ENCODE measurements at places on chromosomes 5 and 9.

GRCh38 chr9:129400001-129400970 is 220.6 kb downstream of the C9orf50 start:
- no peak for DNase-seq

DNA sequence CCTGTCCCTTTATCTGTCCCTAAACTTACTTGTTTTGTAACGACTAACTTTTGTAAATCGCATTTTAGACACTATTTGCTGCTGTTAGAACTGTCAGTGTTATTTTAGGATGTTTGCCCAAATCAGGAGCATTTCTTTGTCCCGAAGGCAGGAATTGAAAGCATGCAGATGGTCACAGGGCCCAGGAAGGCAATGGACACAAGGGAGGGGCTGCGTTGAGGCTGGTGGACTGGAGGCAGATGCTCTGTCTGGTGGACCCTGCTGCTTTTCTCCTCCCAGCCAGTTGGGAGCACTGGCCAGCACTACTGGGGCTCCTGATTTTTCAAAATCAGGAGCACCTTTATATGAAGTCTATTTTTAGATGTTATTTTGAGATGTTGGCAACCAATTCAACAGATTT is 31.7 kb downstream of the DOCK2 start:
- peak; percentile 22 for DNase-seq

DNA sequence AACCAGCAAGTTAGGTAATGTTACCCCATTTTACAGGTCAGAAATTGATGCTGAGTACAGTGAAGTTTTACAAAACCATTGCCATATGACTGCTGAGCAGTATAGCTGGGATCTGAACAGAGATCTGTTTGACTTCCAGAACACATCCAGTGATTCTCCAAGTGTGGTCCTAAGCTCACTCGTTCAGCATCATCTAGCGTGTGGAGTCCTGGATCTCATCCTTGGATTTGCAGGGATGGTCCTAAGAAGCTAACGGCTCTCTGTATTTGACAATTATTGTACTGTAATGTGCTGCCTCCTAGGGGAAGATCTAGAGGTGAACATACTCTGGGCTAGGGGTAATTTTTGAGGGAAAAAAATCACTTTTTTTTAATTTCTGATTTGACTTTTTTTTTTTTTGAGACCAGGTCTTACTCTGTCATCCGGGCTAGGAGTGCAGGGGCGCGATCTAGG is 1.4 kb downstream of the SLC26A2 start:
- DNase-seq = peak; percentile 41

DNA sequence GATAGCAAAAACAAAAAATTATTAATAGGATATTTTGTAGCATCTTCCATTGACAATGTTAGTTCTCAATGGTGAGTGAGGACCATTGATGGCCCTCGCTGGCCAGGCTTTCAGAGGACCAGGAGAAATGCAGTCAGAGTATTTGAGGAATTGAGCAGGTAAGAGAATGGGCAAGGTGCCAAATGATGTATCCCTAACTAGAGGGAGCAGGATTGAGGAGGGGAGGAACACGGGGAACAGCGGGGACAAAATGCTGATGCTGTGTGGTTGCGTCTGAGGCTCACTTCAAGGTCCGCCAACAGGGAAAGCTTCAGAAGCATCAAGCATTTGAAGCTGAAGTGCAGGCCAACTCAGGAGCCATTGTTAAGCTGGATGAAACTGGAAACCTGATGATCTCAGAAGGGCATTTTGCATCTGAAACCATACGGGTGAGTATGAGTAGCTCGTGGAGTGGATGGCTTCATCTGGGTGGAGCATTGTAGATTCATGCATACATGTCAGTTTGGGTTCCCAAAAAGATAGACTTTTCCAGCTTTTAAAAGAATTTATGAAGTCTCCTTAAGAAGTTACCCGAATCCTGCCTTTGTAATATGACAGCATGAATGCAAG is 16.2 kb downstream of the SPTAN1 start:
- no peak for DNase-seq

- DNase-seq = no peak
Observed at GRCh38 chr5:84411832-84412605, 27.3 kb upstream of the EDIL3 start.

GRCh38 chr5:62314213-62314830 is 8.3 kb downstream of the KIF2A start:
- DNase-seq = no peak

DNA sequence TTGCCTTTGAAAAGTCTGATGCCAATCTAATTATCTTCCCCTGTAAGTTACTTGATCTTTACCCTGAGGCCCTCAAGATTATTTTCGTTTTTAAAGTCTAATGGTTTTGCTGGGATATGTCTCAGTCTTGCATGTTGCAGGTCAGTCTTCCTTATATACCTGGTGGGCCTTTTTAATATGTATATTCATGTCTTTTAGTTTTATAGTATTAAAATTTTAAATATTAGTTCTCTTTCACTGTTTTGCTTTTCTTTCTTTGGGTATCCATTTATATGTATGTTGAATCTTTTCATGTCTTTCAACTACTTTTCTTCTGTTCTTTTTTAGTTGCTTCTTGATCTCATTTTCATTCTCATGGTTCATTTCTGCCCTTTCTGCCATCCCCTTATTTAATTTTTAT is 68.9 kb downstream of the HSD17B4 start:
- no peak for DNase-seq

- no peak for DNase-seq
Observed at GRCh38 chr9:101326501-101326900, 58.3 kb downstream of the BAAT start.

DNA sequence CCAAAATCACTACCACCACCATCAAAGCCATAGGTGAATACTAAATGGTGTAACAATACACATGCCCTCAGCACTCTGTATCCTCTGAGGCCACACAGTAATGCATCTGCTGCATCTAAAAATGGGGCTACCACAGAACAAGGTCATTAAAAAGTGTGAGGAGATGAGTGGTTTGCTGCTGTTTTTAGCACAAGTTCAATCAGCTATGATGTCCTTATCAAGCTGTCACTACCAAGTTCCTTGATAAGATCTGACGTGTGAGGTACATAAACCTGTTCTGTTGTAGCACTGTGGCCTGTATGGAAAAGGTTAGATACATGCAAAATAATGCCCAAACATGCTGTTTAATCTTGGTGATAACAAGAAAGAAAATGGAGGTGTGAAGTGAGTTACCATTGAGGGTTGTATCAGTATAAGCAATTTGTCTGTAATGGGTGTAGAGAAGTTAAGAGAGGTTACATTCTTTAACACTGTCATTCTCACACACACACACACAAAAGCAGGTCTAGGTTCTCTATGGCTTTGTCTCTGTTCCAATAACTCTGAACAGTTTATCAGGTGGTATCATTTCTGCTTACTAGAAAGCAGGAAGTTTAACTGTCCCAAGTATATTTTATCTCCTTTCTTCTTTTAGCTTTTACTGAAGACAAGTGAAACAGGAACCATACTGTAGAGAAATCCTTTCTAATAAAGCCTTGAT is 252.9 kb downstream of the CWC27 start:
- no peak for DNase-seq

- no peak for DNase-seq
Observed at GRCh38 chr5:172046593-172046992, 40.2 kb upstream of the FBXW11 start.

- no peak for DNase-seq
Observed at GRCh38 chr5:109992264-109992915, 302.7 kb downstream of the MAN2A1 start.

DNA sequence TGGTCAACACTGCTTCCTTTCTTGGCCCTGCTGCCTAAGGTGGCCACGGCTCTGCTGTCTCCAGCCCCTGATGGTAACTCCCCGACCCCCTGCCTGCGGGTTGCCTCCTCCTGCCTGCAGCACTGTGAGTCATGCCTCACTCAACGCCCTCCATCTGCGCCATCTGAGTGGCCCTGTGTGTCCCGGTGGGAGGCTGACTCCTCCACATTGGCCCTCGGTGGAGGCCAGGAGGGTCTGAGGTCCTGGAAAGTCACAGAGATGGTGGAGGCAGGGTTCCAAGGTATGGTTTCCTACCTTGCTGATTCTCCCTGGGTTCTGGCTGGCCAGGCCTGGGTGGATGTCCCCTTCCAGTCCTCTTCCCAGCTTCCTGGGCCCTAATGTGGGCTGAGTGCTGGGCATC is 64.5 kb upstream of the ADAMTS2 start:
- DNase-seq = no peak

DNA sequence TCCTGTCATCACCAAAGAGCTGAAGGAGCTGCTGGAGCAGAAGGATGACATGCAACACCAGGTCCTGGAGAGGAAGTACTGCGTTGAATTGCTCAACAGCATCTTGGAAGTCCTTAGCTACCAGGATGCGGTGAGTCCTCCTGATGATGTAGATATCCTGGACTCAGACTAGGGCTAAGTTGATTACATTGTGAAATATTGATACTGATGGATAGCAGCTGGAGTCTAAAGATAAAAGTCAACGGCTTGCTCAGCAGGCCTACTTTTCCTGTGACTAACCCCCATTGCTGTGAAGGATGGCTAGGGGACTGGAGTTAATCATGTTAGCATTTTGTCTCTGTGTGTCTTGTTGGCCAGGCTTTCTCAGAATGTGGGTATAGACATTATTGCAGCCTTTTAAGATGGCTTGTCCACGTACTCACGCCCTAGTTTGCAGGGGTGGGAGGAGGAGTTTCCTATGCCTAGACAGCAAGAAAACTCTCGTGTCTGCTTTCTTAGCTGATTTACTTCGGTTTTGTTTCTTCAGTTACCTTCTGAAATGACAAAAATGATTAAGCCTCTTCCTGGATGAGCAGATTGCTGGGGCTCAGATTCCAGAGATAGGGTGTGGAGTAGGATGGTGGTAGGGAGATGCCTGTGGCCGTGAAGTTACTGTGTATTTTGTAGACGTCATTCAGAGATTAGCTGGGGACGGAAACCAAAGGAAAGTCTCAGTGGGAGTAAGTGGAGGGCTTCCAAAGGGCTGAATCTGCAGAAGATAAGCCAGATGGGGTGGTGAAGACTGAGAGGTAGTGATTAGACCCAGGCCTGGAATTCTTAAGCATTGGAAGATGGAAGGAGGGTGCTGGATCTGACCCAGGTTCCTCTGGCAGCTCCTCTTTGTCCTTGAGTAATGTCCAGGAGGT is 166.3 kb downstream of the DOCK2 start:
- DNase-seq = peak; percentile 99

GRCh38 chr5:31153521-31153920 is 40.0 kb upstream of the CDH6 start:
- DNase-seq = no peak

DNA sequence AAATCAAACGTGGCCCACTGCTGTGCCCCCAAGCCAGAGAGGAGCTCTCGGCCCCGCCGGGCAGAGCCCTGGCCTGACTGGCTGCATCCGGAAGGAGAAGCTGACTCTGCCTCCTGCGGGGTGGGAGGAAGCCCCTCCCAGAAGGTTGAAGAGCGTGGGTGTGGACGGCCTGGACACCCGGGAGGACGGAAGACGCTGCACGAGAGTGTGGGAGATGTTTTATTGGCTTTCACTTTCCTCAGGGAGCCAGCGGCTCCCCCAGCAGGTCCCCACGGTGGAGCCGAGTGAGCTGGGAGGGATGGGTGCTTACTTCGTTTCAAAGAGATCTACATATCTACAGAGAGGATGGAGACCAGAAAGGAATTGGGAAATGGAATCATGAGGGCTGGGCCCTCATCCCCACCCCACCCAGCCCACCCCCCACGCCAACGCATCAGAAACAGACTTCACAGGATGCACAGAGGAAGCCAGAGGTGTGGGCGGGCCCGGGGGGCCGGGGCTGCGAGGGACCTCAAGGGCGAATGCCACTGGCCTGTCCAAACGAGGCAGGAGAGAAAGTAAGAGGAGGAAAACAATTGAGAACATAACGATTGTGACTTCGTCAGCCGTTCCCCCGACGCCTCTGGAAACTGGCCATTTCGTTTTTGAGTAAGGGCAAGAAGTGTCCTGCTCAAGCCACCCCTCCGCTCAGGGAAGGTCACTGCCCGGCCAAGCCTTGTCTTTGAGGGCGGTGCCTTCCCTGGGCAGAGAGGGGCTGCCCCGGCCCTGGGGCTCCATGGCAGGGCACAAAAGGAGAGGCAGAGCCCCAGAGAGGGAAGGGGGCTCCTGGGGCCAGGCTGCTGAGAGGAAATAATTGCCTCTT is 32.1 kb downstream of the FAM163B start:
- no peak for DNase-seq

- peak; percentile 47 for DNase-seq
Observed at GRCh38 chr9:89916001-89916597, 311.3 kb downstream of the GADD45G start.

GRCh38 chr5:55220433-55221185 is 6.5 kb downstream of the MCIDAS start:
- DNase-seq = no peak

DNA sequence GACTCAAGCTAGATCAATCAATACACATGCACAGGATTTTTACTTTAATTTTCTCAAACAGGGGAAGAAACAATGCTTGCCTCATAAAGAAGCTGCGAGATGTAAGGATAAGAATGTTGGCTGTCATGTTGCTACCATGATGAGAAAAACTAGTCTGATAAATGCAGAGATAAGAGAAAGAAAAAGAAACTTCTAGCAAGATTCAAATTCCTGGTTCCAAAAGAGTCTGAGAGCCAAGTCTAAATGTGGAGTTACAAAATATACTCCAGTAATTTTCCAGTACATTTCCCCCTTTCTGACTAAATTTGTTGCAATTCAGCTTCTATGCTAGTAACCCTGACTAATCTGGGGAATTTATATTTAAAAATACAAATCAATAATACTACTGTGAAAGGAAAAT is 10.4 kb upstream of the ANXA1 start:
- DNase-seq = no peak

- no peak for DNase-seq
Observed at GRCh38 chr5:112113565-112113964, 305.5 kb downstream of the EPB41L4A start.

DNA sequence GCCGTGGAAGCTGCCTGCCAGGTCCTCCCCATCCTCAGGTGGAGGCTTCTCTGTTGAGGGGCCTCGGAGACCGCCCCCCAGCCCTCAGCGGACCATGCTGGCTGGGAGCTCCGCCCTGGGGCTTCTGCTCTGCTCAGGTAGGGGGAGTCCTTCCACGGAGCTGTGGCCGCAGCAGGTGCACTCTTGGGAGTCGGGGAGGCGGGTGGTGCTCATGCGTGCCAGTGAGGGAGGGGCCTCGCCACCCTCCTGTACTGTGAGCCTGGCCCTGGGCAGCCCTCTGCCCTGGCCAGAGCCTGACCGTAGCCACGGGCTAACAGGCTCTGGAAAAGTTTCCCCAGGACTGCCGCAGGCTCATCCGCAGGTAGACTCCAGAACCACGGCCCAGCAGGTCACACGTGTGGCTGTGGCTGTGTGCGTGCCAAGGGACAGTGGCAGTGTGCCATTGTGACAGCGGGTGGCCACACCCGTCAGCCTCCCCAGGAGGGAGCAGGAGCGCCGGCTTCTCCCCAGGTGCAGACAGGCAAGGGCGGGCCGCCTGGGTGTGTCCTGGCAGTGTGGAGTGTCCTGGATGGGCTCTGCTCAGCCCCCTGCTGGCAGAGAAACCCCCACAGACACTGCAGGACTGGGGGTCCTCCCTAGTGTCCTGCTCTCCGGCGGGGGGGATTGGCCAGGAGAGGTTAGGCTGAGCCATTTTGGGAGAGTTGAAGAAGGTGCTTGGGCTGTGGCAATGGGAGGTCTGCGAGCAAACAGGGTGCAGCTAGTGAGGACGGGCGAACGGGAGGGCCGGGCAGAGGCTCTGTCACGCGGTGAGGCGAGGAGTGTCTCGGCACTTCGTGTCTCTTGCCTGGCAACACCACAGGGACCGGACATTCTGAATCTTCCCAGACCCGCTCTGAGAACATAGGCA is 29.5 kb downstream of the TPPP start:
- DNase-seq = no peak

GRCh38 chr5:17802256-17802655 is 168.0 kb downstream of the TAF11L14 start:
- no peak for DNase-seq

All from fibroblast of skin of right quadriceps (primary cell).